ENCODE measurements at places on chromosomes 3 and 15.

- DNase-seq: no peak
Observed at GRCh38 chr3:197298945-197299854, 788 bp upstream of the DLG1 start.

GRCh38 chr3:195616681-195617080 lies 32.9 kb upstream of the APOD start:
- no peak for DNase-seq

DNA sequence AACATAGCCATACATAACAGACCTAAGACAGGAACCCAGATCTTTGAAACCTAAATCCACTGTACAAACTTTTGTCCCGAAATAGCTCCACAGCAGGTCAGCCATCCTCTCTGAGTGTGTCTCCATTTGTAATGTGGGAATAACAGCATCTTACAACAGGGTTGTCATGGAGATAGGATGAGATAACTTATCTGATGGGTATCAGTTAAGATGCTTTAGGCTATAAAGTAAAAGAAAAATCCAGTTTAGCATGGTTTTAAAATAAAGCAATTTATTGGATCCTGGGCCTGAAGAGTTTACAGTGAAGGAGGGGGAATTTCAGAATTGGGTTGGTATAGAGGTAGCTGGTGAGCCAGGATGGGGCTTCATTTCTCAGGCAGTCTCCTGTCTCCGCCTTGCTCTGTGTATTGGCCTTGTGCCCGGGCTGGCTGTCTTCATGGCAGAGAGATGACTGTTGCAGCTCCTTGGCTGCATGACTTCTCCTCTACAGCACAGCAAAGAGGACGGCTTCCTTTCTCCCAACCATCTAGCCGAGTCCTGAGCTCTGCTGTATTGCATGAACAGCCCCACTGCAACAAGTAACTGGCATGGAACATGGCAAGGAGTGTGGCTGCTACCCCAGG lies 131.9 kb upstream of the PROK2 start:
- DNase-seq: no peak

DNA sequence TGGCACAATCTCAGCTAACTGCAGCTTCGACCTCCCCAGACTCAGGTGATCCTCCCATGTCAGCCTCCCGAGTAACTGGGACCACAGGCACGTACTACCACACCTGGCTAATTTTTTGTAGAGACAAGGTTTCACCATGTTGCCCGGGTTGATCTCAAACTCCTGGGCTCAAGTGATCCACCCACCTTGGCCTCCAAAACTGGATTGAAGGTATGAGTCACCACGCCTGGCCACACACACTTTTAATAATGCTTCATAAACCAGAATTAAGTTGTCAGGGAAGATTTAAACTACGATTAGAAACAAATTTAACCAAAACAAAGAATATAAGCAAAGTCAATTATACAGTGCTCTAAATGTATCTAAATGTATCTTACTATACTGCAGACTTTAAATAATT lies 87.5 kb downstream of the LRRFIP2 start:
- DNase-seq: no peak

Data from kidney epithelial cell (primary cell).